Activated CD8-positive, alpha-beta T cell treated with anti-CD3 and anti-CD28 coated beads, Interleukin-2, amount 10 ng/mL, durations not matched to agents 7 days and 5 days (primary cell): ENCODE measurements at places on chromosomes 16 and 17. TPM values are rescaled to one million over a fixed set of nuclear protein-coding genes. Genes with fewer than 3 reads are reported as not detected.

- peaks cover 17% of the 10 kb centered on the region for H3K4me1 ChIP-seq
- H3K27ac ChIP-seq, result no peak overlapping the region
- no peak for DNase-seq
- H3K4me3 ChIP-seq, result no peak overlapping the region
- no peaks in the 10 kb centered on the region for H3K36me3 ChIP-seq
These were observed 7.7 kb upstream of the COTL1 start for GRCh38 chr16:84625556-84625955.

DNA sequence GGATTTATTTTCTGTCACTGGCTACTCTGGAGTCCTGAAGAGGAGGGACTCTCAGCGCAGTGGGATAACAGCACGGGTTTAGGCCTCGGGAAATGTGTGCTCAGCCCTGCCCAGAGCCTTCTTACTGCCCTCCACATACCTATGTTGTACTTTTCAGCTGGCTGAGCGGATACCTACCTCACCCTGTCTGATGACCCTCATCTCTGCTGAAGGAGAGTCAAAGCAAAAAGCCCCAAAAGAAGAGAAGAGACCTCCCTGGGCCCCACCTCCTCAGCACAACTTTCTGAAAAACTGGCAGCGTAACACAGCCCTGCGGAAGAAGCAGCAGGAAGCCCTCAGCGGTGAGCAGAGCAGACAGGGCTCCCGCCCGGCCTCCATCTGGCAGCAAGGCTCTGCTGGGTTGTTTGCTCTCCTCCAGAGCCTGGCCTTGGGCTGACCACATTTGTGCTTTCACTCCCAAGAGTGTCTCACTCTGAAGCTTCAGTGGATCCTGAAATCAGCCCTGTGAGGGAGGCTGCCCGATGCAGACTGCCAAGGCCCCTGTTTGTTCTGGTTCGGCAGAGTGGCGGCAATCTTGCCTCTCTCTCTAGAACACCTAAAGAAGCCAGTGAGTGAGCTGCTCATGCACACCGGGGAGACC is 10.3 kb downstream of the MYCBPAP start:
- peaks cover 1% of the 10 kb centered on the region for H3K4me1 ChIP-seq
- DNase-seq, result no peak
- H3K27ac ChIP-seq, result no peak overlapping the region
- no peak overlapping the region for H3K4me3 ChIP-seq
- H3K36me3 ChIP-seq, result no peaks in the 10 kb centered on the region

DNA sequence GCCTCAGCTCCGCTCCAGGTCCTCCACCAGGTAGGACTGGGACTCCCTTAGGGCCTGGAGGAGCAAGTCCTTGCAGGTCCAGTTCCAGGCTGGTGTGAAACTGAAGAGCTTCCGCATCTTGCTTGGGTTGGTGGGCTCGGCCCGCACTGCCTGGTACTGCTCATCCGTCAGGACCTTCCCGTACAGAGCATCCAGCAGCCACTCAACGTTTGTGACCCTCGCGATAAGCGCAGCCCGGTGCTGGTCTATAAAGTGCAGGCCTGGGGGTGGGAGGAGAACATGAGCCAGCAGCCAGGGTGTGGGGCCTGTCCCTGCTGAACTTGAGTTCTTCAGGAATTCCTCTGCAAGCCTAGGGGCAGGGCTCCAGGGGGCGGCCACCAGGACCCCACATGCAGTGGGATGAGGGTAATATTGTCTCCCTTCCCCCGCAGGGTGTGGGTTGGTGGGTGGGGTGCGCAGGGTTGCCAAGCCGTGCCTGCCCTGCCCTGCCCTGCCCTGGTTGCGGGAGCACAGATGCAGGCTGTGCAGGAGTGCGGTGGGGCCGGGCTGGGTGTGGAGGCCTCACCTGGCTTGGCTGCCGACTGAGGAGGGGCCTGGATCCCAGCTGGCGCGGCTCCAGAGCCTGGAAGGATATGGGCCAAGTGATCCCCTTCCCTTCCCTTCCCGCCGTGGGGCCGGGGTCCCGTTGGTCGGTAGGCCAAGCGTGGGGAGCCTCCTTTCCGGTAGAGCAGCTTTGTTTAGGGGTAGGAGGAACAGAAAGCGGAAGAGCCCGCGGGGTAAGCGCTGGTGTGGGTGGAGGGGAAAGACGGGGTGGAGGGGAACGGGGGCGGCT is 762 bp downstream of the PYCARD start:
- peaks cover 35% of the 10 kb centered on the region for H3K36me3 ChIP-seq
- DNase-seq, result peak; percentile 55
- no peaks in the 10 kb centered on the region for H3K27me3 ChIP-seq
- peak overlapping the region; percentile 89 for H3K4me3 ChIP-seq
- peak overlapping the region; percentile 40 for H3K27ac ChIP-seq

DNA sequence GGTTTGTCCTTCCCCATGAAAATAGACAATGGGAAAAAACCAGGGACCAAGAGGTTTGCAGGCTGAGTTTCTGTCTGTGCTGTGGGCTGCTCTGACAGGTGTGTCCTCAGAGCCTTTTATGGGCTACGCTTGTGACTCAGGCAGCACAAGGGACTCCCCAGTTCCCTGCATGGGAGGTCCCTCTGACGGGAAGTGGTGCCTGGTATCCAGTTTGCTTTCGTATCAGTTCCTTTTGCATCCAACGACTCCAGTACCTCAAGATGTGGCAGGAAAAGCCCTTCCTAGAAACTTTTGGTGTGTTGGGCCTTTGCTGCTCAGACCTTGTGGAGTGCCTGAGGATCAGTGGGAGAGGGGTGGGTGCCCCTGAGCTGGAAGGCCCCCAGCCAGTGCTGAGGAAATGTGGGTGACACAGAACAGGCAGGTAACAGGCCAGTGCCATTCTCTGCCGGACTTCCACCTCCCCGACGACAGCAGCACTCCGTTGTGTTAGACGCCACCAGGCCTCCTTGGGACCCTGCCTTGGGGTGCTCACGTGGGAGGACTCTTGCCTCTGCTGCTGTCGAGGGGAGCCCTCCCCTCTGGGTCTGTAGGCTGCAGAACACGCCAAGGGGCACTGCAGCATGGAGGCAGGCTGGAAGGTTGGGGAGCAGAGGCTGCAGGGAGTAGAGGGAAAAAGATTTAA is 38.4 kb upstream of the IRF8 start:
- H3K27me3 ChIP-seq, result peaks cover 3% of the 10 kb centered on the region
- H3K4me3 ChIP-seq, result no peak overlapping the region
- DNase-seq, result no peak

- H3K27ac ChIP-seq, result no peak overlapping the region
- no peak overlapping the region for H3K4me3 ChIP-seq
- no peaks in the 10 kb centered on the region for H3K4me1 ChIP-seq
- no peaks in the 10 kb centered on the region for H3K36me3 ChIP-seq
- H3K27me3 ChIP-seq, result peaks cover 9% of the 10 kb centered on the region
These were observed 8.1 kb upstream of the EFCAB13 start for GRCh38 chr17:47315451-47316266.

- peak overlapping the region; percentile 28 for H3K27ac ChIP-seq
- H3K4me1 ChIP-seq, result peaks cover 57% of the 10 kb centered on the region
- no peak overlapping the region for H3K4me3 ChIP-seq
- H3K27me3 ChIP-seq, result no peaks in the 10 kb centered on the region
These were observed 199.9 kb downstream of the LGALS9B start for GRCh38 chr17:20267459-20267842.

- DNase-seq, result no peak
- no peak overlapping the region for H3K27ac ChIP-seq
- no peaks in the 10 kb centered on the region for H3K4me1 ChIP-seq
- H3K36me3 ChIP-seq, result no peaks in the 10 kb centered on the region
These were observed 816.2 kb upstream of the SOX9 start for GRCh38 chr17:71304498-71305158.

DNA sequence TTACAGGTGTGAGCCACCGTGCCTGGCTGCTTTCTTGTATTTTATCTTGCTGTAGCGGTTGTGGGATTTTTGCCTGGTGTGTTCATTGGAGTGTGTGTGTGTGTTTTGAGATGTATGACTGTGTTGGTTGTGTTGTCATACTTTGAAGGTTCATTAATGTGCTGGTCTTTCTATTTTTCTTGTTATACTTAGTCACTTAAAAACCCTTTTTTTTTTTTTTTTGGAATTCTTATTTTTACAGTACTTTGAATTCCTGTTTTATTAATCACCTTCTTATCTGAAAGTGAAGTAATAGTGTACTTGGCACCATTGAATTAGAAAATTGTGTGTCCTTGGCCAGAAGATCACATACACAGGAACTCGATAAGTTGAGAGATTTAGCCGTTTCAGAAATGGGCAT is 30.2 kb downstream of the TENT4B start:
- no peak overlapping the region for H3K4me3 ChIP-seq
- no peaks in the 10 kb centered on the region for H3K27me3 ChIP-seq
- peaks cover 1% of the 10 kb centered on the region for H3K4me1 ChIP-seq
- H3K36me3 ChIP-seq, result peaks cover 3% of the 10 kb centered on the region

DNA sequence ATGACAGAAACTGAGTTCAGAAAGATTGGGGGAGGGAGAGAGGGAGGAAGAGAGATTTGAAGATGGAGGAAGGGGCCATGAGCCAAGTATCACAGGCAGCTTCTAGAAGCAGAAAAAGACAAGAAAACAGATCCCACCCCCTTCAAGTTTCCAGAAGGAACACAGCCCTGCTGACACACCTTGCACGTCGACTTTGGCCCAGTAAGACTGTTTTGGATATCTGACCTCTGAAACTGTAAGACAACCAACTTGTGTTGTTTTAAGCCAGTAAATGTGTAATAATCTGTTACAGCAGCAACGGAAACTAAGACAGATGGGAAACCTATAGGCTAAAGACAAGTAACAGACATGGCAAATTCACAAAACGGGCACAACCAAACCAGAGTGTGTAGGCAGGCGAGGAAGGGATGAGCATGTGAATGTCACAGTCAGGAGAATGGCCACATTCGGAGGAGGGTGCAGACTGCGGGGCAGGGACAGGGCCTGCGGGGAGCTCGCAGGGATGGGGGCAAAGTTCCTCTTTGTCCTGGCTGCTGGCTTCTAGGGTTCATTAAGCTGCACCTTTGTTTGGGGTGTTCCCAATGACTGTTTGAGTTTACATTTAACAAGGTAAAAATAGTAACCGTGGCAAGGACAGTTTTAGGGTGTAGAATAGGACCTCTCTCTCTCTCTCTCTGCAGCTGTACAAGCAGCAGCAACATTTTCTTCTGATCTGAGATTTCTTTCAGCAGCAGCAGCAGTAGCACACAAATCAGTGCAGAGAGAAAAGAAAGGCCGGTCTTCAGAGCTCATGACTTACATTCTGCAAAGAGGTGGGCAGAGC is 18.3 kb upstream of the ATP2C2 start:
- H3K27ac ChIP-seq, result no peak overlapping the region
- no peak overlapping the region for H3K4me3 ChIP-seq
- no peaks in the 10 kb centered on the region for H3K36me3 ChIP-seq
- H3K27me3 ChIP-seq, result no peaks in the 10 kb centered on the region

- H3K36me3 ChIP-seq, result no peaks in the 10 kb centered on the region
- H3K4me1 ChIP-seq, result peaks cover 14% of the 10 kb centered on the region
- no peak overlapping the region for H3K4me3 ChIP-seq
- H3K27me3 ChIP-seq, result peaks cover 13% of the 10 kb centered on the region
- DNase-seq, result peak; percentile 83
These were observed 5.3 kb upstream of the ZNF689 start for GRCh38 chr16:30615358-30616091.

GRCh38 chr17:3036800-3037199 is 26.6 kb downstream of the OR1D5 start:
- peaks cover 3% of the 10 kb centered on the region for H3K27me3 ChIP-seq
- DNase-seq, result peak; percentile 0
- no peaks in the 10 kb centered on the region for H3K36me3 ChIP-seq
- no peak overlapping the region for H3K4me3 ChIP-seq
- H3K4me1 ChIP-seq, result no peaks in the 10 kb centered on the region

GRCh38 chr16:58339452-58339981 is 44.7 kb upstream of the PRSS54 start:
- no peak overlapping the region for H3K4me3 ChIP-seq
- no peak for DNase-seq
- peaks cover 13% of the 10 kb centered on the region for H3K27me3 ChIP-seq
- no peaks in the 10 kb centered on the region for H3K36me3 ChIP-seq
- H3K27ac ChIP-seq, result no peak overlapping the region

DNA sequence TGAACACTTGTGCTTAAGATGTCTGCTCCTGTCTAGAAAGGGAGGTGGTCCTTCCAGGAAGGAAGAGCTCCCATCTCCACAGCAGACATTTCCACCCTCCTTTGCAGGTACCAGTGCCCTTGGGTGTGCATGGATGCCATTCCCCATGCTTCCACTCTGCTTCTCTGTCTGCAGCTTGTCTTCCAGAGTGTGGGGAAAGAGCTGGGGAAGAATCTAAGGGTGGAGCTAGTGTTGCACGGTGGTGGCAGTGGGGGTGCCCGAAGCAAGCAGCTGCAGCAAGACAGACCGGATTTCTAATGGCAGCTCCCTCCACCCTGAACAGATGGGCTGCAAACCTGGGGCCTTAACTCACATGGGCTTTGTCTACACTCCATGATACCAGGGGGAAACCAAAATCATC is 22.6 kb upstream of the HOXB13 start:
- no peak overlapping the region for H3K27ac ChIP-seq
- DNase-seq, result no peak
- H3K36me3 ChIP-seq, result no peaks in the 10 kb centered on the region

- no peaks in the 10 kb centered on the region for H3K36me3 ChIP-seq
- H3K4me3 ChIP-seq, result no peak overlapping the region
- peak overlapping the region; percentile 4 for H3K27ac ChIP-seq
These were observed 2.4 kb upstream of the CCL3L1 start for GRCh38 chr17:36198831-36199465.

GRCh38 chr17:63840591-63841349 is 1.7 kb downstream of the SMARCD2 start:
- H3K4me3 ChIP-seq, result peak overlapping the region; percentile 97
- H3K36me3 ChIP-seq, result peaks cover 27% of the 10 kb centered on the region
- H3K27me3 ChIP-seq, result no peaks in the 10 kb centered on the region
- H3K4me1 ChIP-seq, result peaks cover 35% of the 10 kb centered on the region
- DNase-seq, result no peak

DNA sequence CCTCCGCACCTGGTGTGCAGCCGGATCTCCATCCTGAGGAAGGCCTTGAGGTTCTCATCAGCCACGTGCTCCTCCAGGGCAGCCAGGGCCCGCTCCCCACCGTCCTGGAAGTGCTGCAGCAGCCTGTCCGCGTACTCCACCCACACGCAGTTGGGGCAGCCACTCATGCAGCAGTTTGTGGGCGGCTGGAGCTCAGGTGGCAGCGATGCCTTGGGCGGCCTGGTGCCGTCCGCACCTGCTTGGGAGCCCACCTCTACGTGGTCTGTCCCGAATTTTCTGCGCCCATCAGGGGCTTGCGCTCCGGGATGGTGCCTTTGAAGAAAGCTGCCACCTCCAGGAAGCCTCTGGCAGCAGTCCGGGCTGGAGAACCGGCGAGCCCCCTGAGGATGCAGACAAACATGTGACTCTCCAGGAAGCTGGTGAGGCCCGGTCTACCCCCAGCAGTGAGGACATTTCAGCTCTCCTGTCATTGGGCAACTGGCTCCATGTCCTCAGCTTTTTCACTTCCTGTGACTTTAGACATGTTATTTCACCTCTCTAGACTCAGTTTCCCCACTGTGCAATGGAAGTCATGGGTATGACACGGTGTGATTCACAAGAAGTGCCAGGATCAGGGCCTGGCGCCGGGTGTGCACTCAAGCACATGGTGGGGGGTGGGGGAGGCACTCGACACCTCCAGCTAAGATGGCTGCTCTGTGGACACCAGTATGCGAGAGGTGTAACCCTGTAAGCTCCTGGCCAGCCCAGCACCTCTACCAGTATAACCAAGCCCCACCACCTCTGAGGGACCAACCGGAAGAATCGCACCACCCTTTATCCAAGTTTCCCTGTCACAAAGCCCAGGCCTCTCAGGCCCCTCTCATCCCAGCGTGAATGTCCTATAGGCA is 957 bp downstream of the OXLD1 start:
- peaks cover 68% of the 10 kb centered on the region for H3K4me1 ChIP-seq
- peak overlapping the region; percentile 97 for H3K4me3 ChIP-seq
- H3K27ac ChIP-seq, result peak overlapping the region; percentile 99
- H3K27me3 ChIP-seq, result no peaks in the 10 kb centered on the region
- DNase-seq, result peak; percentile 70

The TIMM22 gene
- total RNA-seq, result 10.0 TPM

The KCNJ18 gene
- not detected for total RNA-seq

The KRT222 gene
- total RNA-seq, result not detected

The NPB gene
- 0.55 TPM for total RNA-seq

The CLEC19A gene
- not detected for total RNA-seq

The PPL gene
- total RNA-seq, result not detected
